ENCODE measurements at places on chromosomes 5 and 9.

- DNase-seq = no peak
Measured at GRCh38 chr5:92553326-92553725, 1027.7 kb downstream of the NR2F1-AS1 start.

- DNase-seq = no peak
Measured at GRCh38 chr9:18394847-18395351, 79.1 kb upstream of the ADAMTSL1 start.

GRCh38 chr5:1516615-1517601, 6.9 kb downstream of the LPCAT1 start:
- no peak for DNase-seq

DNA sequence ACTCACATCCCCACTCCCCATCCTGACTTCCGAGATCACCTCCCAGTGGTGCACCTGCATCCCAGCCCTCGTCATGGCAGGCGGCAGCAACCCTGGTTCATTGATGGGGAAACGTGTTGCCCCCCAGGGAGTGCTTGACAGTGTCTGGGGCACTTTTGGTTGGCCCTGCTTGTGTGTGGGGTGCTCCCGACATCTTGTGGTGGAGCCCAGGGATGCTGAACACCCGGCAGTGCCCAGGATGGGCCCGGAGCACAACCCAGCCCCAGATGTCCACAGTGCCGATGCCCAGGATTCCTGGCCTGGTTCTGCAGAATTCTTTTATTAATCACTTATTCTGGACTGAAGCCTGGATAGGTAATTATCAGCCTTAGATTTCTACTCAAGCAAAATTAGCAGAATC, 3.7 kb downstream of the MRPL36 start:
- DNase-seq = no peak

- DNase-seq = no peak
Measured at GRCh38 chr5:66892716-66893115, 296.5 kb downstream of the MAST4 start.

All from memory B cell (primary cell).